ENCODE measurements at places on chromosomes 6 and 20.

- DNase-seq, result no peak
Observed at GRCh38 chr6:104639668-104640067, 220.1 kb downstream of the HACE1 start.

- no peak for DNase-seq
Observed at GRCh38 chr6:140193269-140193668, 818.8 kb upstream of the CITED2 start.

DNA sequence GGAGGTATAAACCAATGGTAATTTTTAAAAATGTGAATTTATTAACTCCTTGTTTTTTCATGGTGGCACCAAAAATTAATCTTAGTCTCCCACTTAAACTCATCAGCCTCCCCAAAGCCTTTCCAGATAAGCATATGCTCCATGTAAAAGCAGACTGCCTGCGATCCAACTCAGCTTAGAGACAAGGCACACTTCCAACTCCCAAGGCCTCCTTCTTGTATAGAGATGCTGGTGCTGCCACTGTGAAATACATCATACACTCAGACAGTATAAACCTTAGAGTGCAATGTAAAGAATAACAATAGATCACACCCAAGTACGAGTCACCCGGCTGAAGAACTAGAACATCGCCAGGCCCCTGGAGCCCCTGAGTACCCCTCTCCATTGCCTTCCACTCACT is 2.0 kb downstream of the ANKRD6 start:
- no peak for DNase-seq

- DNase-seq, result no peak
Observed at GRCh38 chr20:20480689-20481088, 112.8 kb downstream of the INSM1 start.

DNA sequence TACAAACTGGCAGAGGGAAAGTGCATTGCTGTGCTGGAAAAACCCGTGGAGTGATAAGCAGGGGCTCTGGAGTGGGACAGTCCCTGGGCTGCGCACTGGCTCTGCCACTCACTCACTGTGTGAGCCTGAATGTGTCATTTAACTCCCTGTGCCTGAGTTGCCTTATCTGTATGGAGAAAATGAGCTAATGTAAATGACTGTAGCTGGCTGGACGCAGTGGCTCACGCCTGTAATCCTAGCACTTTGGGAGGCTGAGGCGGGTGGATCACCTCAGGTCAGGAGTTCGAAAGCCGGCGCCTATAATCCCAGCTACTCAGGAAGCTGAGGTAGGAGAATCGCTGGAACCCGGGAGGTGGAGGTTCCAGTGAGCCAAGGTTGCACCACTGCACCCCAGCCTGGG is 18.4 kb upstream of the RPN2 start:
- DNase-seq, result no peak

DNA sequence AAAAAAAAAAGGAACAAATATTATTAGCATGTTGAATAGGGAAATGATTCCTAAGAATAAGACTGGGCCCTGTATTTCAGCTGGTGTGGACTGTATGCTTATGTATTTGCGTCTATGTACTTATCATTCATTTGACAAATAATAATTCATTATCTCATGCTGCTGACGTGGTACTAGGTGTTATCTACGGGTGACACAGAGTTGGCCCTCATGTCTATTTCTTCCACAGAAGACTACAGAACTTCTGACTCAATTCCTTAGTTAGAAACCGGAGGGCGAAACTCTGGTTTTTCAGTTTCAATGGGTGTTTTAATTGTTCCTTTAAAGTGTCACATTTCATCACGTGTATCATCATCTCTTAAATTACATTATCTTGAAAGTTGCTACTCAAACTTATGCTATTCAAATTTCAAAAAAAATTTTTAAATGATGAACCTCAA is 305.9 kb downstream of the CLIC5 start:
- DNase-seq, result no peak

GRCh38 chr20:40750541-40751035 is 61.6 kb upstream of the MAFB start:
- DNase-seq, result no peak

DNA sequence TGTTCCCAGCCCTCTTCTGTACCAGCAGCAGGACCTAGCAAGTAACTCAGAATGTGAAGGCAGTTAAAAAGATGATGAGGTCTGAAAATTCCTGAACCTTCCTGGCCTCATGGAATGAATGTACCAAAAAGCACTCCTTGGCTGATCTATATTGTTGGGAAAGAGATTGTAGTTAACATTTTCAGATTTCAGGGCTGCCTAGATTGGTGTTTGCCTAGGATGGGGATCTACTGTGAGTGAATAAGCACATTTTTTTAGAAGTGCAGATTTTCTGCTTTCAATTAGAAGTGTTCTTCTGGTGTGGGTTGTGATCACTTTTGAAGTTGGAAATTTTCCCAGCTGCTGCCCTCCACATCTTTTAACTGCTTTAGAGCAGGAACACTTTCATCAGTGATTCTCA is 6.2 kb downstream of the MYLIP start:
- no peak for DNase-seq

DNA sequence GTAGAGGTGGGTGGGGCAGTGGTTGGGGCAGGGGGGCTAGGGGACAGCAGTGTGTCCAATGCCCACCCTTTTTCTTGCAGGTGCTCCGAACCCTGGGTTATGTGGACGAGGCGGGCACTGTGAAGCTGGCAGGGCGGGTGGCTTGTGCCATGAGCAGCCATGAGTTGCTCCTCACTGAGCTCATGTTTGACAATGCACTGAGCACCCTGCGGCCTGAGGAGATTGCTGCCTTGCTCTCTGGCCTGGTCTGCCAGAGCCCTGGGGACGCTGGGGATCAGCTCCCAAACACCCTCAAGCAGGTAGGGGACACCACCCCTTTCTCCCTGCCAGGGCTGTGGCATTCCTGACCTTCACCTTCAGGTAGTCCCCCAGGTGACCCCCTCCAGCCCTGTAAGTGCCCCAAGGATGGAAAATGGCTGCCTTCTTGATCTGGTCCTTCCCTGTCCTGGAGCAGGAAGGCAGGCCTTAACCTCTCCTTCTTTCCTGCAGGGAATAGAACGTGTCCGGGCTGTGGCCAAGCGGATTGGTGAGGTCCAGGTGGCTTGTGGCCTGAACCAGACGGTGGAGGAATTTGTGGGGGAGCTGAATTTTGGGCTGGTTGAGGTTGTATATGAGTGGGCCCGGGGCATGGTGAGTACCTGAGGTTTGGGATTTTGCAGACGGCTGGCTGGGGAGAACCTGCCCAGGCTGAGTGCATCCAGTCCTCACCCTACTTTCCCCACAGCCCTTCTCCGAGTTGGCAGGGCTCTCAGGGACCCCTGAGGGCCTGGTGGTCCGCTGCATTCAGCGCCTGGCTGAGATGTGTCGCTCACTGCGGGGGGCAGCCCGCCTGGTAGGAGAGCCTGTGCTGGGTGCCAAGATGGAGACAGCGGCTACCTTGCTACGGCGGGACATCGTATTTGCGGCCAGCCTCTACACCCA is 2.9 kb downstream of the DXO start:
- DNase-seq, result no peak

DNA sequence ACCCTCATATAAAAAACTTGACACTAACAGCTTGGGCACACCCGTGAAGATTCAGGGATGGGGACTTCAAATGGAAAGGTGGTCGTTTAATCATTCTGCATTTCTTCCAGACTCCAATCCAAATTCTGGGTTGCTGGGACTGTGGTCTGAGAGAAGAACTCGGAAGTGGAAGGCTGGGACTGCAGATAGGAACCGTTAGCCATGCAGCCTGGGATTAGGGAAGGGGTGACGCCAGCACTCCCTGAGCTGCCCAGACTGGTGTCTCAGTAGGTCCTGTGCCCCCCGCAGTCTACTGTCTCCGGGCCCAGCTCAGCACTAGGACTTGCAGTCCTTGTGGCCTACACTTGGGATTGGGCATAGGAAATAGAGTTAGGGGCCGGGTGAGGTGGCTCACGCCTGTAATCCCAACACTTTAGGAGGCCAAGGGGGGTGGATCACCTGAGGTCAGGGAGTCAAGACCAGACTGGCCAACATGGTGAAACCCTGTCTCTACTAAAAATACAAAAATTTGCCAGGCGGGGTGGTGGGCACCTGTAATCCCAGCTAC is 511 bp upstream of the CLIC1 start:
- DNase-seq, result no peak

DNA sequence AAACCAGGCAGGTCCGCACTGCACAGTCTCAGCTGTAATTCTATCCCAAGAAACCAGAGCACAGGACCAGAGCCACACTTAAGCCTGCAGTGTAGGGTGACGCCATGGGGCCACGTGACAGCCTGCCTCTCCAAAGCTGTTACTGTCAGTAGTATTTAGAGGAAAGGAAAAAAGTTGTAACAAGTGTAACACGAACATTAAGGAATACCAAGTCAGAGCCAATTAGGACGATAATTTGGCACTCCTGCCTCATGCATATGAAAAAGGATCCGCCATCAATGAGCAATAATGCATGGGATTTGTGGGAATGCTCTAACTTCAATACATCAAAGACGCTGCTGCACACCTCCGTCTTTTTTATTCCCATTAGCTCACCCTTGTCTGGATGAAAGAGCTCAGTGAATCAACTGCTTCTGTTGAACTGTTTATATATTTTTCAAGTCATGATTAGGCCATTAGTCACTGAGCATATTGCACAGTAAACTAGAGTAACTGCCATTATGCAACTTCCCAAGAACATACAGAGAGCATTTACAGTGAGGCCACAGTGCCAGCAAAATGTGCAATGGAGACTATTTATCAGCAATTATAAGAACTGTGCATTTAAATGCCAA is 79.9 kb downstream of the ATXN1 start:
- peak; percentile 64 for DNase-seq

DNA sequence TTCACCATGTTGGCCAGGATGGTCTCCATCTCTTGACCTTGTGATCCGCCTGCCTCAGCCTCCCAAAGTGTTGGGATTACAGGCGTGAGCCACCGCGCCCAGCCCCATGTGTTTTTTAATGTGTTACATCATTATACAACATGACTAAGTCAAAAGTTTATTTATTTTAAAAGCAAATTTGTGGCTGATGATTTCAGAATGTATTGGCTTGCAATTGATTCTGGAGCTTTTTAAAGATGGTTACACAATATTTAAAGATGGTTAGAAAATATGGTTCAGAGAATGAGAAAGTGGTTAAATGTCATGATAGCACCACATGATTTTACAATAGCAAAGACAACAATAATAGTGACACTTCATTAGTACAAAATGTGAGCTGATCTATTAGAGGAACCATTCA is 80.5 kb downstream of the SASH1 start:
- no peak for DNase-seq

GRCh38 chr6:12298017-12298978 is 8.1 kb downstream of the EDN1 start:
- no peak for DNase-seq

DNA sequence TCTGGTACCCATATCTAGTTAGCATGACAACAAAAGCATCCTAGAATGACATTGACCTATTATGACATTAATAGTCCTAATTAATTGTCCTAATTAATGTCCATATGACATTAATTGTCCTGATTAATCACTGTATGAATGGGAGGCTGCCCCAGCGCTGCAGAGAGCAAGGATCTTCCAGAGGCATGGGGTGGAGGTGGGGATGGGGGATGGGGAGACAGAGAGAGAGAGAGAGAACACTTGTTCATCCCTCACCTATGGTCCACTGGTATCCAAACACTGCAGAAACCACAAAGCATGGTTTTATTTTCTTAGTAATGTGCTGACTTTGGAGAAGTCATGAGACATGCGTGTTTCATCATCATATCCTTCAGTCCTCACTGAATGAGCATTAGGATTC is 235.1 kb downstream of the FNDC1 start:
- no peak for DNase-seq

- no peak for DNase-seq
Observed at GRCh38 chr20:37971561-37972127, 61.6 kb downstream of the TTI1 start.

- DNase-seq, result no peak
Observed at GRCh38 chr6:144248003-144248402, 37.1 kb upstream of the UTRN start.

- DNase-seq, result no peak
Observed at GRCh38 chr6:154298297-154298696, 58.3 kb downstream of the IPCEF1 start.

DNA sequence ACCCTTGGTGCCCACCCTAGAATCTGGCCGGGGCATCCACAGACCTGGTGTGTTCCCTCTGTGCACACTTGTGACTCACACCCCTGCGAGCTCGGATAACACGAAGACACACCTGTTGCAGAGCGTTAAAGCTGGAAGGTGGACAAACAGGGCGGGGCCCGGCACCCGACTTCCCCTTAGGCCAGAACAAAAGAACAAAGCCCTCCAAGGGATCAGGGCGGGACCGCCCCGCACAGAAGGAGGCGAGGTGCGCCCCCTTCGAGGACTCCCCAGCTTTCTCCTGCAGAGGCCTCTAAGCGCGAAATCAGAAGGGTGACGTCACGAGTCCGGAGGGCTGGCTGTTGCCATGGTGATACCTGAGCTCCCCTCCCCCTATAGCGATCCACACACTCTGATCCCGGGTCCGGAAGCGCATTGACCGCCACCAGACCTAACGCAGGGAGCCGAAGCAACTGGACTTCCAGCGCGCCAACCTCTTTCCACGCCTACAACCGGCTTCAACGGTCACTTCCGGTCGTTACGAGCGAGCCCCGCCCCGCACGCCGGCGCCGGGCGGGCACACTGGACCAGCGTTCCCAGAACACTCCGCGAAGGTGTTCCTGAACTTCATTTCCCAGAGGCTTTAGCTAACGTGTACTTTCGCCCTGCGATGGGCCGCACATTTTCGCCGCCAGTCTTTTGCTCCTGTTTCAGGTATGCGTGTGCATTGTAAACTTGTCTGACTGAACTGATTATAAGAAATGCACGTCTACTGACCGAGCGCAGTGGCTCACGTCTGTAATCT is at the start of gene ZNF184:
Gene ZNF184, minus strand, starts transcription at position 489 of the 784 bp plus-strand sequence. CDS start 811 bp downstream, outside the sequence.
- peak; percentile 89 for DNase-seq

GRCh38 chr6:27026361-27026760 is 221.1 kb upstream of the PRSS16 start:
- no peak for DNase-seq

GRCh38 chr6:1105833-1106400 is 206.0 kb upstream of the FOXQ1 start:
- DNase-seq, result no peak

DNA sequence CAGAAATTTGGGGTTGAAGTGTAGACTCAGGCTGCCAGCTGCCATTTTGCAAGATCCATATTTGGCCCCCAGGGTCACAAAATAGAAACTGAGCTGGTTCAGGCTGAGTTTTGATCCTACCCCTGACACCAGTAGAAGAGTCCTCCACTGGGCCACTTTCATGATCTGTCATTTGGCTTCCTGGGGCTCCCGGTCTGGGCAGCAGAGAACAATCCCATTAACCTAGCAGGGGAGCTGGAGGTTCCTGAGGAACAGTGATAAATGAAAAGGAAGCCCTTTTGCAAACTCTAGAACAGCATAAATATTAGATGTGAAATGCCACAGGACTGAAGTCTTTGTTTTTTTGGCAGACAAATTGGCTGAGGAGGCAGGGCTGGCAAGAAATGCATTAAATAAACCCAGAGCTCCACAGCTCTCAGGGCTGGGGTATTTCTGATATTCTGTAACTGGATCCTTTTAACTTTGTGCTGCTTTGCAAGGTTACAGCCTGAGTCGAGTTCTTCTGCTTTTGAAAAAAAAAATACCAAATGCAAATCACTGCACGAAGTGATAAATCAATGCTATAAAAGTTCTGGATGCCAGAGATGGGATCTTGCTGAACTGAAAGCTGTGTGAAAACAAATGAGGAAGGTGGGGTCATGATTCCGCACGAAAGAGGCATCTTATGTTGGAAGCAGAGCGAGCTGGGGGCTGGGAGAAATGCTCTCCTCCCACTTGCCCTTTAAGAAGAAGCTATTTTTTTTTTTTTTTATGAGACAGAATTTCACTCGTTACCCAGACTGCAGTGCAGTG is 64.4 kb downstream of the SULF2 start:
- no peak for DNase-seq
